Activated CD8-positive, alpha-beta memory T cell treated with anti-CD3 and anti-CD28 coated beads for 4 hours (primary cell): ENCODE measurements at places on chromosomes 2 and 18.
A peak's percentile ranks its signal among the peaks of the same experiment; 100 is the strongest.

DNA sequence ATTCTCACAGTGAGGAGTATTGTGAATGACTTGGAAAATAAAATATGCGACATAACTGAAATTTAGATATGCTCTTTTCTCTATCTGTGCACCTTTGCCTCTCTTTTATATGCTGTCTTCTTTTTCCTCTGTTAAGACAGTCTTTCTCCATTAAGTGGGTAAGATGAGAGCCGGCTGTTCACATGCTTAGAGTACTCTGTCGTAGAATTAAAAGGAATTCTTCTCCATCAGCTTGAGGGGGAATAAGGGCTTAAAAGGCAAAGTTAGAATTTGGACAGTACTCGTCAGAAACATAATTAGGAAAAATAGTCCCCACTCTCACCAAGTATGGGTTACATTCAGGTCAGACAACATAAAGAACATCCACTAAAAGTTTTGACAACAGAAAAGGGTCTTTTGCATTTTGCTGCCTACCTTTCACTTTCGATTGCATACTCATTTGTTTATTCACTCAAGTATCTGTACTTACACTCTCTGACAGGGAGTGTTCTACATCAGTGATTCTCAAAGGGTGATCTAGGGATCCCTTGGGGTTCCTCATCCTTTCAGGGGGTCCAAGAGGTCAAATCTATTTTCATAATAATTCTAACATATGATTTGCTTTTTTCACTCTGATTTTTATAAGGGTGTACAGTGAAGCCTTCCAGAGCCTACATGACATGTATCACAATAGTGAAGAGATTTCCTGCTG is 48.0 kb downstream of the ARHGAP15 start:
- DNase-seq, result no peak

DNA sequence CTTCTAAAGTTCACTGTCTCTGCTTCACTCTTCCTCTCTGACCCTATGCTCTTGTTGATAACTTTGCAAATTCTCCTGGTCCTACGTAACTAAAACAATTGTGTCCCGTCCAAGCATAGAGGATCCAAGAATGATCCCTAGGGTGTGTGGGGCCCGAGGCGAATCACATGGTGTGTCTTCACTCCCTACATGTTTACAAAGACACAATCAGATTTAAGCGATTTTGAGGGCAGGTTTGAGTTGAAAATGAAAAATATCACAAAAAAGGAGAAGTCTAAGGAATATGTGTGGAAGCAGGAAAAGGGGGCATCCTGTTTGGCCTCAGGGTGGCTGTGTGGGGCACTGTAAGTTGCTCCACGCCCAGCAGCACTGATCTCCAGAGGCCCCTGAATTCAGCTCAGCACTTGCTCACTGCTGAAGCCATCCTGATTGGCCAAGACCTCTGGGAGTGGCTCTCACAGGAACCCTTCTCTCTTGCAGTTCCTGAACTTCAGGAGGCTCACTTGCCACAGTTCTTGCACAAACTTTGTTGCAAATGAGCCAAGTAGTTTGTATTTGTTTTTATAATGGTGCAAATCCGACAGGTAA is 363.6 kb downstream of the ZNF521 start:
- DNase-seq, result no peak

- no peak for DNase-seq
Observed at GRCh38 chr2:190947711-190948251, 66.2 kb downstream of the STAT1 start.

- DNase-seq, result no peak
Observed at GRCh38 chr2:197969391-197969893, 165.0 kb downstream of the PLCL1 start.

DNA sequence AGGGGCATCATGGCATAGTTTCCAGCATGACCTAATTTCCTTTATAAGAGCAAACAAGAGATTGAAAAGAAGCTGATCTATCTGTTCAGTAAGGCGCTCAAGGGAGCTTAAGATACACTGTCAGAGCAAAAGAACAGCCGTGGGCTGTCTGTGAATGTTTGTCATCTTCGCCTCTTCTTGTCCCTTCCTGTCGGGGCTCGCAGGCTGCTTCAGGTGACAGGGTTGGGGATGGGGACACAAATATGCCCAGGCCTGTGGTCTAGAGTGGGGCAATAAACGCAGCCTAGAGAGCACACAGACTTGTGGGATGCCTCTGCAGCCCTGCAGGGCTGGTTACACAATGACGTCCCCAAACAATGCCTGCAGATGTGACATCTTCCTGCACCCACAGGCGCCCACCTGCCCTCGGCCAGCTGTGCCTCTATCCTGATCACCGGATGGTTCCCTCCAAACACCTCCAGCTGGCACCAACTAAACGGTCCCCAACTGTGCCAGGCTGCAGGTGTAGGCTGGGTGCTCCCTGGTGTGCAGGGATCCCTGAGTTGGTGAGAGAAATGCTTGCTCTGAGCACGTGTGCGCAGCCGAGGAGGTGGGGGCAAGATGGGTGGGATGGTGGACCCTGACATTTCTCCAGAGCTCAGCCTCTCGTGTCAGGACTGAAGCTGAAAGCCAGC is 72.8 kb downstream of the EDAR start:
- no peak for DNase-seq

GRCh38 chr2:175475130-175475529 is 293.6 kb upstream of the ATP5MC3 start:
- DNase-seq, result no peak

- peak; percentile 30 for DNase-seq
Observed at GRCh38 chr2:64945973-64946768, 43.0 kb upstream of the SLC1A4 start.
